ENCODE measurements at places on chromosomes 5 and 9. TPM values are rescaled to one million over a fixed set of nuclear protein-coding genes. Genes with fewer than 3 reads are reported as not detected.

The EIF4E1B gene
- total RNA-seq, result not detected

The FLT4 gene
- not detected for total RNA-seq

The SEMA5A gene
- total RNA-seq, result 27.4 TPM

The PALM2AKAP2 gene
- total RNA-seq, result 0.54 TPM

The FAM200C gene
- total RNA-seq, result 3.2 TPM

The GPR150 gene
- 0.21 TPM for total RNA-seq

The SLC25A48 gene
- 1.6 TPM for total RNA-seq

The CA9 gene
- total RNA-seq, result not detected

The OBP2B gene
- total RNA-seq, result not detected

The ZDHHC11 gene
- 5.0 TPM for total RNA-seq

The LCN1 gene
- not detected for total RNA-seq

The TLX3 gene
- total RNA-seq, result not detected

The PHF24 gene
- 0.12 TPM for total RNA-seq

The ZNF366 gene
- total RNA-seq, result not detected

The HAND1 gene
- total RNA-seq, result 0.45 TPM

The RALGPS1 gene
- total RNA-seq, result 41.5 TPM

The MARCHF11 gene
- total RNA-seq, result 0.86 TPM

The SLC34A1 gene
- not detected for total RNA-seq

The BTNL8 gene
- 7.3 TPM for total RNA-seq

The KCNV2 gene
- not detected for total RNA-seq

The HSPA4 gene
- 237 TPM for total RNA-seq

The OMD gene
- total RNA-seq, result not detected

The TAF1L gene
- total RNA-seq, result not detected

The SLC6A19 gene
- 0.29 TPM for total RNA-seq

The FRRS1L gene
- total RNA-seq, result 0.30 TPM

The MCC gene
- total RNA-seq, result not detected

The TRAF1 gene
- total RNA-seq, result 1.3 TPM

The SHISAL2B gene
- not detected for total RNA-seq

The CDH9 gene
- not detected for total RNA-seq

The FAM78A gene
- 0.88 TPM for total RNA-seq

The FOXD1 gene
- 3.1 TPM for total RNA-seq

The AQP3 gene
- 24.1 TPM for total RNA-seq

The F2RL2 gene
- total RNA-seq, result not detected

The SOWAHA gene
- total RNA-seq, result 3.7 TPM

The PFN3 gene
- not detected for total RNA-seq

The NR3C1 gene
- total RNA-seq, result 15.4 TPM

The PRLR gene
- total RNA-seq, result 1.6 TPM

The NR6A1 gene
- 33.6 TPM for total RNA-seq

The FOXD4L4 gene
- 0.26 TPM for total RNA-seq

The PCDHB16 gene
- total RNA-seq, result 0.07 TPM

The CTXN3 gene
- not detected for total RNA-seq

The DOCK8 gene
- 15.2 TPM for total RNA-seq

The RNF183 gene
- 1.5 TPM for total RNA-seq

The SLC36A3 gene
- total RNA-seq, result not detected

The DND1 gene
- 1.8 TPM for total RNA-seq

The ANXA2R gene
- total RNA-seq, result 4.1 TPM

The DIPK1B gene
- total RNA-seq, result 40.4 TPM

The AHRR gene
- total RNA-seq, result 1.1 TPM

The NHP2 gene
- 127 TPM for total RNA-seq

The NR5A1 gene
- total RNA-seq, result not detected

The SLC25A2 gene
- total RNA-seq, result 0.67 TPM

The EMB gene
- 0.54 TPM for total RNA-seq

The CD274 gene
- total RNA-seq, result 0.67 TPM

The ROPN1L gene
- 0.58 TPM for total RNA-seq

The PCDHGA7 gene
- total RNA-seq, result 0.09 TPM

The ARID3C gene
- total RNA-seq, result not detected

The SERF1A gene
- total RNA-seq, result 5.4 TPM

The MAMDC2 gene
- not detected for total RNA-seq

The MYOZ3 gene
- not detected for total RNA-seq

Measured in Caco-2 (cell line).